ENCODE measurements at places on chromosomes 11 and 22. TPM values are rescaled to one million over a fixed set of nuclear protein-coding genes. Genes with fewer than 3 reads are reported as not detected.

DNA sequence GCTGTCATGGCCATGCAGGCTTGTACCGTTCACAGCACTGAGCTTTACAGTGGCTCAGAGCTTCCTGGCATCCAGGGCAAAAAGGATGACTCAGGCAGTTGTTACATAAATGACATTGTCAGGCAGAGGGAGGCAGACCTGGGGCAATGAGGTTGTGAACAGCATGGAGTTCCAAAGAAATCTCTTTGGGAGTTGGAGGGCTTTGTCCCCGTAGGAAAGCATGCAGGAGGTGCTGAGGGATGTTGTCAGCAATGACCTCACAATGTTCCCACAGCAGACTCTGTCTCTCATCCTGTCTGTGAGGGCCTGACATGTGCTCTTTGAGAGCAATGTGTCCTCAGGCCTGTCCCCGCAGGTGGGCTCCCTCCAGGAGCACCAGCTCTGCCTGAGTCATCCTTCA, 25.9 kb upstream of the PDE2A start:
- DNase-seq = no peak

DNA sequence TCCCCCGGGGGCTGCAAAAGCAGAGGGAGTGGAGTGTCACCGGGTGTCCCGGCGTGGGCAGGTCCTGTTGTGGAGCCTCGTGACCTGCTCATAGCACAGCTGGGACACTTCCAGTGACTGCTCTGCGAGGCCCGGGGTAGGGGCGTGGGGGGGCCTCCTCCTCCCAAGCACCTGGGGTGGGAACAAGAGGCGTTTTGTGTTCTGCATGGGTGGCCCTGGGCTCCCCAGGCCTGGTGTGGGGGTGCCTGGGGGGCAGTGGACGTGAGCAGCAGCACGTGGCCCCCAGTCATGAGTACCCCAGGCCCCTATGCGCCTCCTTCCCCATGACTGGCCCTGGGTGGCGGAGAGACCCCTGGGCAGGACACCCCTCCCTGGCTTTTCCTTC, 104.7 kb downstream of the KCNQ1 start:
- DNase-seq = peak; percentile 13

- DNase-seq = no peak
Observed at GRCh38 chr11:12508151-12508751, 130.9 kb downstream of the PARVA start.

GRCh38 chr11:65539744-65540289, 14.9 kb downstream of the SCYL1 start:
- no peak for DNase-seq

Gene CASP4
- polyA plus RNA-seq = 18.1 TPM

- DNase-seq = no peak
Observed at GRCh38 chr11:113090716-113091480, 129.7 kb downstream of the NCAM1 start.

Gene GSTT2B
- 8.5 TPM for polyA plus RNA-seq

GRCh38 chr11:15485432-15485831, 370.7 kb downstream of the INSC start:
- DNase-seq = no peak

GRCh38 chr11:70755410-70756158, 357.3 kb downstream of the CTTN start:
- DNase-seq = peak; percentile 90

GRCh38 chr11:62406034-62406433, 12.8 kb upstream of the SCGB1A1 start:
- no peak for DNase-seq

GRCh38 chr11:116697011-116697410, 75.8 kb downstream of the BUD13 start:
- no peak for DNase-seq

Gene IL18
- 3.1 TPM for polyA plus RNA-seq

Gene FAM227A
- polyA plus RNA-seq = 0.23 TPM

GRCh38 chr11:62553080-62553838, 6.7 kb upstream of the AHNAK start:
- DNase-seq = peak; percentile 93

GRCh38 chr11:16430674-16431073, 74.3 kb upstream of the SOX6 start:
- no peak for DNase-seq

DNA sequence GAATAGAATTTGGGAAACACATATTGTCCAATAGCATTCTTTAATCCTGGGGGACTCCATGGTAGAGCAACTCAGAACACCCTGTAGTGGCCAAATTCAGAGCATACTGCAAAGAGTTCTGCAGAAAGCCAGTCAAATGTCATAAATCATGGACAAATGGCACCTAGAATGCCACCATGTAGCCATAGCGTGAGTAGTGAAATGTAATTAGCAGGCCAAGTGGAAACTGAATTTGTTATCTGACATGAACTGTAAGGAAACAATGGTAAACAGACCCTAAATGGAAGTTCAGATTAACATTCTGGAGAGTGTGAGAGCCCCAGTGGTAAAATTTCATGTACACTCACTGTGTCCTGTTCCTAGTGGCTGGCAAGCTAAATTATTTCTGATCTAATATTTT, 7.0 kb upstream of the PRSS23 start:
- no peak for DNase-seq

DNA sequence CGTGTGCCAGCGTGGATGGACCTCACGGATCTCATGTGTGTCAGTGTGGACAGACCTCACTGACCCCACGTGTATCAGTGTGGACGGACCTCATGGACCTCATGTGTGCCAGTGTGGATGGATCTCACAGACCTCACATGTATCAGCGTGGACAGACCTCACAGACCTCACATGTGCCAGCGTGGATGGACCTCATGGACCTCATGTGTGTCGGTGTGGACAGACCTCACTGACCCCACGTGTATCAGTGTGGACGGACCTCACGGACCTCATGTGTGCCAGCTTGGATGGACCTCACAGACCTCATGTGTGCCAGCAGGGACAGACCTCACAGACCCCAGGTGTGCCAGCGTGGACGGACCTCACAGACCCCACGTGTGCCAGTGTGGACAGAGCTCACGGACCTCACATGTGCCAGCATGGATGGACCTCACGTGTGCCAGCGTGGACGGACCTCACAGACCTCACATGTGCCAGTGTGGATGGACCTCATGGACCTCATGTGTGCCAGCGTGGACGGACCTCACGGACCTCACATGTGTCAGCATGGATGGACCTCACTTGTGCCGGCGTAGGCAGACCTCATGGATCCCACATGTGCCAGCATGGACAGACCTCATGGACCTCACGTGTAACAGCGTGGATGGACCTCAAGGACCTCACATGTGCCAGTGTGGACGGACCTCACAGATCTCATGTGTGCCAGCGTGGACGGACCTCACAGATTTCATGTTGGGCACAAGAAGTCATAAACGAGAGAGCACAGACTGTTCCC, 18.2 kb downstream of the TTLL8 start:
- DNase-seq = no peak

Gene NXPE4
- not detected for polyA plus RNA-seq

DNA sequence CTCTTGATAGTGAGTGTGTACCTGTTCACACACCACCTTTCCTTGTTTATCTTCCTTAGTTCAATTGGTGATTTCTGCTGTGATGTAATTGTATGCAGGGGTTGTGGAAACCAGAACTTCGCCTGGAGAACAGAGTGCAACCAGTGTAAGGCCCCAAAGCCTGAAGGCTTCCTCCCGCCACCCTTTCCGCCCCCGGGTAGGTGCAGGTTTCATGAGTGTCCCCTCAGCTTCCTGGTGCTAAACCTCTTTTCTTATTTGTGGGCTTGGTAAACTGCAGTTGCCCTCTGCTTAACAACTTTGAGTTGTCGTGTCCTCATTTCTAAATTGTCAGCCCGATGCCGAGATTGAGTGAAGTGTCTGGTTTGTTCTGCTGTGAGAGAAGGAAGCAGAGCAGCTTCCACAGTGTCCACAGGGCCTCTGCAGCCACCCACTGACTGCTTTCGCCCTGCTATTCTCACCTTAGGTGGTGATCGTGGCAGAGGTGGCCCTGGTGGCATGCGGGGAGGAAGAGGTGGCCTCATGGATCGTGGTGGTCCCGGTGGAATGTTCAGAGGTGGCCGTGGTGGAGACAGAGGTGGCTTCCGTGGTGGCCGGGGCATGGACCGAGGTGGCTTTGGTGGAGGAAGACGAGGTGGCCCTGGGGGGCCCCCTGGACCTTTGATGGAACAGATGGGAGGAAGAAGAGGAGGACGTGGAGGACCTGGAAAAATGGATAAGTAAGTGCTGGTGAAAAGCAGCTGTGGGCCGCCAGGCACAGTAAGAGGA, 7.1 kb upstream of the GAS2L1 start:
- no peak for DNase-seq

Measured in right cardiac atrium (tissue), 5 donors.